ENCODE measurements at places on chromosomes 2 and 18. TPM values are rescaled to one million over a fixed set of nuclear protein-coding genes. Genes with fewer than 3 reads are reported as not detected.

DNA sequence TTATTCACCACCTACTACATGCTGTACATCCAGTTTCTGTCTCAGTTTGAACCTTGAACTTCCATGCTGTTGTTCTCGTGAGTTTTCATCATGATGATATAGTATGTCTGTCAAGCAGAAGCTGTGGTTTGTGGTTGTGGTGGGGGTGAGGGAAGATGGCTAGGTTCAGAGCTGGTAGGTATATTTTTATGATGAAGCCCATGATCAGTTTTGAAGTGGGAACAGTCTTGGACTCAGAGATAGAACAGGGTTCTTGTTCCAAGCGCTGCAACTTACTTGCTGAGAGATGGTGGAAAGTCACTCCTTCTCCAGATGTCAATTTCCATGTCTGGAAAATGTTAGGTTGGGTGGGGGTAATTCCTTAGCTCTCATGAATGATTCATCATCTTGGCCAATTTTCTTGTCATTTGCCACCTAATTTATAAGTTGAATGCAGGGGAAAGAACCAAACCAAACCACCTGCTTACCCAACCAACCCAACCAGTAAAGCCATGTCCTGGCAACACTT is 21.6 kb downstream of the PMAIP1 start:
- DNase-seq, result no peak

DNA sequence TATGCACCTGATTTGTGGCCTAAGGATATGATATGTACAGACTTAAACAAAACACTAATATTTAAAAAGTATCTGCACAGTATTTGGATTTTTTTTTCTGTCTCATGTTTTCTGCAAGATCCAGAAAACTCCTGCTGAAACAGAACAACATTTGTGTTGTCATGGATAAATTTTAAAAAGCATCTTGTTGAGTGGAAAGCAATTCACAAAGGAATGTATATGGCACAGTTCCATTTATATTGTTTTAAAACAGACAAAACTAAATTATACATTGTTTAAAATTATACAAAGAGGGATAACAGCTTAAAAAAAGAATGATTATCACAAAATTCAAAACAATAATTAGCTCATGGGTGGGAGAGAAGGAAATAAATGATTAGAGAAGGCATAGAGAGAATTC is 193.5 kb downstream of the PPP1R1C start:
- no peak for DNase-seq

DNA sequence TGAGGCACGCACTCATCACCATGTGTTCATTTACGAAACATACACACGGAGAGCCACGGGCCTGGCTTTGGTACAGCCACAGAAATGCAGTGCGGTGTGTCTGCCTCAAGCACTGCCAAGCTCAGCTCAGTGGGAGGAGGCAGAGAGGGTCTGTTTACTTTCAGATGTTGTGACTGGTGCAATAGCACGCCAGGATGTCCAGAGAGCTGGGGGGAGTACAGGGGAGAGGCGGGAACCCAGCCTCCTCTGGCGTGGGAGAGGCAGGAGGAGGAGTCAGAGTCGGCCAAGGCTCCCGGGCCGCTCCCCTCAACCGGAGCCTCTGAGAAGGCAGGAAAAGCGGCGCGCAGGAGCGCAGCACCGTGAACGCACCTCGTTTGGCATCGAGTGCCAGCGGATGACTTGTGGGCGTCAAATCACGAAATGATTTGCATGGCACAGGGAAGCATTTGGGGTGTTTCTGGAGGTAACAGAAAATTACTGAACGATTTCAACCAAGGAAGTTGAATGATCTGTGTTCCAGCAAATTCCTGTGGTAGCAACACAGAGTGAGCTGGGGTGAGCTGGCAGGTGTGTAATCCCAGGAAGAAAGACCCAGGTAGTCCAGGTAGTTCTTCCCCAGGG is 143.0 kb downstream of the ZNF516 start:
- peak; percentile 94 for DNase-seq

GRCh38 chr2:232817756-232818155 is 41.4 kb upstream of the KCNJ13 start:
- DNase-seq, result no peak

- DNase-seq, result no peak
Observed at GRCh38 chr2:160368988-160369930, 124.3 kb downstream of the RBMS1 start.

- DNase-seq, result no peak
Observed at GRCh38 chr2:135532581-135532980, 1.3 kb downstream of the R3HDM1 start.

The MAP3K19 gene
- total RNA-seq, result not detected

The TNFAIP6 gene
- not detected for total RNA-seq

All from ovary (tissue), 10 donors.